Large intestine (tissue), 12 donors: ENCODE measurements at places on chromosomes 7 and 10.

DNA sequence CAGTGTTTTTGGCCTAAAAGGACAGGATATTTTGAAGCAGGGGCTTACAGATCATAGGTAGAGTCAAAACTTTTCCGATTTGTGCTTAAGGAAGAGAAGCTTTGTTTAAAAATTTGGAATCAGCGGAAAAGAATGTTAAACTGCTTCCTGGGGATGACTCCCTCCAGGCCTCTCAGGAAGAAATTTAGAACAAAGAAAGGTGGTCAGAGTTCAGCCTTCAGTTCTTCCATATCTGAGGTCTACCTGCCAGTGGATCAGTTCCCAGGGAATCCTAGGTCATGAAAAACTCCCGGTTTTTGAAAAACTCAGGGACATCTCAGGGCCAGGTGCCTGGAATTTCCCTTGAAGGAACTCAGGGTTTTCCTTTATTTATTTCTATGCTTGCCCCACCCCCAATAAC lies 100.3 kb downstream of the MCU start:
- DNase-seq: no peak

- DNase-seq: no peak
These were observed 18.2 kb downstream of the DNAJC12 start for GRCh38 chr10:67819768-67820204.

DNA sequence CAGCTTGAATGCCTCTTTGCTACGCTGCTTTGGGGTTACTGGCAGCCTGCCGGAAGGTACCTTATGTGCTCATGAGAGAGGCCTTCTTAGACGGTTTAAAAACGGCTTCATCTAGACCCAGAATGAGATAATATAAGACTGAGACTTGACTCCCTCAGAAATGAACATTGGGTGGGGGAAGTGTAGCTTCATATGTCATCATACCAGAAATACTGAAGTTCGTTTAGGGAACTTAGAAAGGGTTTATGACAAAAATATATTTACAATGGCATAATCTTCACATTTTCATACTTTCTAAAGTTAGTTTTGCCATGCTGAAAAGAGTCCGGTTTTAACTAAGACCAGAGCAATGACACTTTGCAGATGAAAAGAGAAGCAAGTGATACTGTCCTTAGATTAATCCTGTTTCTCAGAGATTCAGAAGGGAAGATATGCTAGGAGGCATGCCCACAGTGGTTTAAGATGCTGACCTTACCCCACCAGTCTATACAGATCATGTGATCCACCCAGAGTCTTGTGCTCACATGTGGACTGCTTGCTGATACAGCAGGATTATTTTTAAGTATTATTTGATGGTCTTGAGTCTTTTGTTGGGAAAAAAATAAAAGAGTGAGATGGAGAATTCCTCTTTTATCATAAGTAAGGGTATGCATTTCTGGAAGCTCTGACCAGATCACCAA lies 40.8 kb upstream of the HGF start:
- no peak for DNase-seq

DNA sequence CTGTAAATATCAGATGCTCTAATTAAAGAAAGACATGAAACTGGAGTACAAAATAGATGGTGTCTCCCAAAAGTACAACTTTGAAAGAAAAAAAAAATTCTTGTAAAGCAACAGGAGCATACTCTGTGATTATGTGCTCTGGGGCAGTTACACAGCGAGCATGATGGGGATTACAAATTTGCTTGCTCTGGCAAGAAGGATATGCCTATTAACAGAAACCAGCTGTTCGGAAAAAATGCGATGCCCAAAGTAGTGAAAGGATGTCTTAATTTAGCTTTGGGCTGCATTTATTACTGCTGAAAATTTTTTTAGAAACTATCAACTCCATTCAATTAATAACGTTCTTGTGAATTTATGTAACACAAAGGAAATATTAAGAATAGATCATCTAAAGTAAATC lies 256.9 kb upstream of the TPK1 start:
- DNase-seq: no peak

DNA sequence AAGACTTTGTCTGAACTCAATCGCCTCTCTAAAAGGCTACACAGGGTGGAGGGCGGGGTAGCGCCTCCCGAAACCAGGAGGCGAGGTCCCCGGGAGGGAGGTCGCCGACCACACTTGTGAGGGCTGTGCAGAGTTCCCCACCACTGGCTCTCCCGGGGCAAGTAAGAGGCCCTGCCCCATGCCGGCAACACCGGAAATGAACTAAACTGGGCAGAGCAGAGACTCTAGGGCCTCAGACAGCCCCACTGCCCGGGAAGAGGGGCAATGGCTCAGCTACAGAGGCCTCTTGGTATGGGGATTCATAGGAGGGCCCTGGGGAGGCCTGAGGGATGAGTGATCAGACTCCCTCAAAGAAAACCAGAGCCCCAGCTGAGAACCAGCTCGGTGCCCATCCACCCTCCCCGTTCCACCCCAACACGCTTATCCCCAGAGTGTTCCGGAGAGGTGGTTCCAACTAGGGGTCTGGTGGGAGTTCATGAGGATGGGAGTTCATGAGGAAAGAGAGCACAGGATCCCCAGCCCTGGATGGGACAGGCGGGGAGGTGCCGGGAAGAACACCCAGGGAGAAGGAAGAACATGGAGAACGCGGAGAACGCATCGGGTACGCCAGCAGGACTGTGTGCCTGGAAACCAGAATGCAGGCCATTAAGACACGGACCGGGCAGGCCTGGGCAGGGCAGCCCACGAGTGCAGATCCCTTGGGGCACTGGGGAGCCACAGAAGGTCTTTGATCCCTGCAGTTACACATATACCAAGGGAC lies 89.4 kb upstream of the MYL10 start:
- peak; percentile 93 for DNase-seq

- DNase-seq: peak; percentile 12
These were observed 105.7 kb downstream of the ST8SIA6 start for GRCh38 chr10:17348501-17349349.

DNA sequence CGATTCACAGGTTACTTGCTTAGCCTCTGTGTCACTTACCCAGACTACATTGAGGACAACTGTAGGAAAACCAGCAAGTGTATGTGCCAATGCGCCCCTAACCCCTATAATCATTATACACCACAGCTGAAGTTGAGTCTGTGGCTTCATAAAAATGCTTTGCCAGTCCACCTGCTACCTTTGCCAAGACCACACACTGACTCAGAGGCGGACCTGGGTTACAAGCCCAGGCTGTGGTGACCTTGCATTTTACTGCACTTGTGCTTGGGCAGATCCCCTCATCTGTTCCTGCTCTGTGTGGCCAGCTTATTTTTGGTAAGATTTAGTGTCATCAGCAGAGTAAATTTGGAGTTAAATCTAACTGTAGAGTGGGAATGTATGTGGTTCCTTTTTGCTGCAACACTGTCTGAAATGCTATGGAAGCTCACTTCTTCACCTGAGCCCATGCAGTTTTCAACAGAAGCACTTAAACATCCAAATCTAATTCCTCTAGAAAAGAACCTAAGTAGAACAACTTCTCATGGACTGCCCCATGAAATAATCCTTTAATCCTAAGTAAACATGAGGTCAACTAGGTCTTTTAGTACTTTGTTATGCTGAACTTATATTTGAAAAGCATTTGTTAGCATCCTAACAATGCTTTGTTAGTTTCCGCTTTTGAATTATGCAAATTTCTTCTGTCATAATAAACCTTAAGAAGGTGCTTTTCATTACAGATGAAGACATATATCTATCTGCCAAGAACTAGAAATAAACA lies 96.2 kb upstream of the AMPH start:
- no peak for DNase-seq

GRCh38 chr7:44473295-44473694 lies 17.2 kb downstream of the NUDCD3 start:
- peak; percentile 64 for DNase-seq

DNA sequence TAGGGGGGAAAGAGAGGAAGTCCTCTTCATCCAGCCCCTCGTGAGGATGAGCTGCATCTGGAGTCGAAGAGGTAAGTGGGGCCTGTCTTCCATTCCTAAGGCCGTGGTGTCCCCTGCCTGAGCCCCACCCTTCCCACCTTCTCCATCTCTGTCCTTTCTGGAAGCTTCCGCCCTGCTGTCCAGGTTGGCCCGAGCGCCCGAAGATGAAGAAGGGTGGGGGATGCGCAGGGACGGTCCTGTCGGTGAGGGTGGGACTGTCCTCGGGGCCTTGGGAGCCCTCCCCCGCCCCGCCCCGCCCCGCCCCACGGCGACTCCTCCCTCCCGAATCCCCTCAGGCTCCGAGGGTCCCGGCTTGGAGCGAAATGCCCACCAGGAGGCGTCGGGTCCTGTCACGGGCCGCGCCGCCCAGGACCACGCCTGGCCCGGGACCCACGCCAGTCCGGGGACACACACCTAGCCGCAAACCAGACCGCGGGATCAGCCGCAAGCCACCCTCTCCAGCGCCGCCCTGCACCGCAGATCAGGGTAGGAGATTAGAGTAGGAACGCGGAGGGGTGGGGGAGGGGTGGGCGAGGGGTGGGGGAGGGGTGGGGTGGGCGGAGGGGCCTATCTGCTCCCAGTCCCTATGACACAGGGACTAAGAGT lies 15.3 kb downstream of the GPRIN2 start:
- no peak for DNase-seq

GRCh38 chr10:83941189-83941588 lies 198.1 kb upstream of the GHITM start:
- no peak for DNase-seq

DNA sequence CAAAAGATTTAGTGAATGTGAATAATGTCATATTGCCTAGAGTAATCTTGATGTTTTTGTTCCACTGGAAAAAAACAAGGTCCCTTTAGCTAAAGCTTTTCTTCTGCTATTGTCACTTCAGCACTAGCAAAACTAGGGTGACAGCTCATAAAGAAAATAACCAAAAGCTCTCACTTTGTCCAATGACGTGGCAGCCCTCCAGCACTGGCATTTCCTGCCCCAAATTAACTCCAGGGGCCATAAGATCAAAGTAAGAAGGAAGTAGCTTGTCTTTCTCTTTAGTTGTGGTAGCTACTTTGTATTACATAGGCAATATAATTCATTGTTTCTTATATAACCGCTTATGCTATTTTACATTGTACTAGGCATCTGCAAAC lies 47.3 kb downstream of the LRRN3 start:
- no peak for DNase-seq

DNA sequence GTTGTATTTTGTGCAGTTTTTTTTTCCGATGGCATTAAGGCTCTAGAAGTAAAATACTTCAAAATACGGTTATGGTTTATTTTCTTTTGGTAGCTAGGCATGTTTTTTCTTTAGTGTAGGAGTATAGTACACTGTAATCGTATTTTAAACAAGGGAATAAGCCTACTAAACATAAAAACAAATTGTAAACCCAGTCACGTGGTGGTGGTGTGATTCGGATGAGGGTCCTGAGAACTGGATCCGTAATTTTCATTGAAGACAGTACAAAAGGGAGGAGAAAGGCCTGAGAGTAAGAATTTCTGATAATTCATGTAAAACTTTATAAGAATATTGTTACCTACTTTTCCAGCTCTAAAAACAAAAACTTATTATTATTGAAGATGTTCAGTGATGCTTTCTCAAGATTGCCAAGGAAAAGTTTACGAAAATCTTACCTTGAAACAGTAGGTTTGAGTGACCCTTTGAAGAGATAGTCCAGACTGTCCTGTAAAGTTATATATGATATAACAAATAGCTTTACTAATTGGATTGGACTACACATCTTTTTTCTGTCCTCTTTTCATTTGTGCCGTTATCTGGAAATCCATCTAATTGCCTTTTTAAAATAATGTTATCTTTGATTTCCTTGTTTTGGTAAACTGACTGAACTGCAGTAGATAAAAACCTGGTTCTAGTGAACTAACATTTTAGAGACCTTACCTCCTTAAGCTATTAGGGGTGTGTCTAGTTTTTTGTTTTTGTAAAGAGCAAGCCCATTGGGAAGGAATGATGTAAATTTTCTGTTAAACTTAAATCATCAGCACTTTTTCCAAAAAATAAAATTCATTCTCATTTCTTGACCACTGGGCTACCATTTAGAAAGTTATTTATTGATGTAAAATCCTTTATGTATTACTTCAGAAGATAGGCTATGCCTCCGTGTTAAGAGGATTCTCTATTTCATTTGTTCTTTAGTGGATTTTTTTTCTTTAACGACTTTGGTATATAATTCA lies 1.0 kb upstream of the PBLD start:
- DNase-seq: no peak

DNA sequence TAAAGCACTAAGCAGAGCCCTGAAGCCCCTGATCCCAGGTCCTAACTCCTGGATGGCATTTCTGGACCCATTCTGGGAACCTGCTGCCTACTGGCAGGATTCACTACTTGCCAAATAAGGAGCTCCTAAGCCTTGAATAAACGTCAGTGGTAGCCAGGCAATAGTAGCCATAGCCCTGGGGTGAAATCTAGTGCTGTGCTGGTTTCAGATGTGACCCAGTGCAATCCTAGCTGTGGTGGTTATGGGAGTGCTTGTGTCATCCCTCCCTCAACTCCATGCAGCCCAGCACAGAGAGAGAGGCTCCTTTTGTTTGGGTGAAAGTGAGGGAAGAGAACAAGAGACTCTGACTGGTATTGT lies 43.7 kb downstream of the PCLO start:
- DNase-seq: no peak

DNA sequence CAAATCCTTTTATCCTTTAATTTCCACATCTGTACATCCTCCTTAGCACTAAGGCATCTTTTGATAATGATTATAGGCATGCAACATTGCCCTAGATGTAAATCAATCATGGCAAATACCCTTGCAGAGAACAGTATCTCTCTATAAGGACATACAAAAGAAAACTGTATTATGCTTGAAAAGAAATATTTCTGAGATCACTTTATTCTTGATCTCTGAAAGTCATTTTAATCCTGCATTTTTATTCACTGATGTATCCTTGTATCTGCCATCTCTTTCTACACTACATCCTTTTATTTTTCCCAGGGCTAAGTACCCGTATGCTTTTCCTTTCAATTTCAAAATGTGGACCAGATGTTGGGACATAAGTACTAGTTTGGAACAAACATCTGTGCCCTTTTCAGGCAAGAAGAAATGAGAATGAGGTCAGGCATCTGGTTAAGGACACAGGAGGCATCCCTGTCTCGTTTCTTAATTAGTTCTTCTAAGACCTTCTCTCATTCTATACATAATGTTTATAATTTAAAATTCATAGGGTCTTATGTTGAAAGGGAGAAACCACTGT lies 338.6 kb downstream of the CNTNAP2 start:
- DNase-seq: no peak

GRCh38 chr10:76540786-76541185 lies 1096.8 kb downstream of the KCNMA1 start:
- no peak for DNase-seq

- peak; percentile 21 for DNase-seq
These were observed 33.3 kb downstream of the CDK14 start for GRCh38 chr7:90629297-90629918.

DNA sequence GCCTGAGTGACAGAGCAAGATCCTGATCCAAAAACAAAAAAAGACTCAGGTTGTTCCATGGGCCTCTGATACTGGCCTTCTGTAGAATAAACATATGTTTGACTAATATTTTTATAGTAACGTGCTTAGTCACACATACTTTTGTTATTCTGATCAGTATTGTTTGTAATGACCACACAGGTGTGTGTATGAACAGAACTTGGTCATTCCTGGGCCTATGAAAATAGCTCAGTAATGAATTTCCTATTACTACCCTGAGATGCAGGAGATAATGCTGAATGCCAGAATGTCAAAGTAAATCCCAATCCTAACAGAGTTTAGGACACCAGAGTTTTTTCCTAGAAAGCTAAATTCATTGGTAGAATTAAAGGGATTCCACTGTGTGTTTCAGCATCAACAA lies 108.7 kb downstream of the DOCK4 start:
- DNase-seq: no peak

GRCh38 chr10:78130966-78131710 lies 97.5 kb downstream of the RPS24 start:
- no peak for DNase-seq

GRCh38 chr7:92722541-92722940 lies 113.8 kb downstream of the CDK6 start:
- no peak for DNase-seq
